ENCODE measurements at places on chromosomes 3 and 15.

DNA sequence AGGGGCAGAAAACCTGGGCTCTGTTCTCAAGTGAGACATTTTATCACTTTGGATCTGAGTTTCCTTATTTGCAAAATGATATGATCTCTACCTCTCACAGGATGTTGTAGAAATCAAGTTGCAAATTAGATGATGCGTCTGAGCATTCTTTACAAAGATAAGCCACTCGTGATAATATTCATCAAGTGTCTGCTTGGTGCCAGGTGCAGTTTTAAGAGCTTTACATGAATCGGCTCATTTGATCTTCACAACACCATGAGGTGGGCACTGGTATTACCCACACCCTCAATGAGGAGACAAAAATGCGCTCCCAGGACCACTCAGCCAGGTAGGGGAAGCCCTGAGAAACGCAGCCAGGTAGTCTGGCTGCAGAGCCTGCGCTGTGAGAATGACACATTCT is 59.1 kb upstream of the CA12 start:
- DNase-seq = no peak

DNA sequence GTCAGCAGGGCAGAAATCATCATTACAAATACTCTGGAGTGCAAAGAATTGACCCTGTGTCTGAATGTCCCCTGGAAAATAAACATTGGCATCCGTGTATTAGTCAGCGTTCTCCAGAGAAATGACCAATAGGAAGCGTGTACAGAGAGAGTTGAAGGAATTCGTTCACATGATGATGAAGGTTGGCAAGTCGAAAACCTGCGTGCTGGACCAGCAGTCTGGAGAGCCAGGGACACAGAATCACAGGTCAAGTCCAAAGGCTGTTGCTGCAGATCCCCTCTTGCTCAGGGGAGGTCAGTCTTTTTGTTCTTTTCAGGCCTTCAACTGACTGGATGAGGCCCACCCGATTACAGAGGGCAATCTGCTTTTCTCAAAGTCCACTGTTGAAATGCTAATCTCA is 16.6 kb downstream of the GP9 start:
- DNase-seq = no peak

DNA sequence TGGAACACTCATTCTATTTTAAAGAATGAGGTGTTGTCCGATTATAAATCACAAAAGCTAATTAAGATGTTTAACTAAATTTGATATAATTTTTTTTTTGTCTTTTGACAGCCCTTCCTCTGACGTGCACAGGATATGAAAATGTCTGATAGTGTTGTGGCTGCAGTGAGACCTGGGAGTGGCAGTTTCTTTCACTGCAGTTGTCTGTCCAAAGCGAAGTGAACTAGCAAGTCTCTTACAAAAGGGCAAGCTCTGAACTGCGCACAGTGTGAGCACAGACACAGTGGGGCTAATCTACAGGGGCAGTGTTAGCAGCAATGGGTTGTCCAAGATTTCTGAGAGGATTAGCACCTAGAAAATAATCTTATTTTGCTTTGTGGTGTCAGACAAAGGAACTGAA is 29.1 kb upstream of the MYRIP start:
- no peak for DNase-seq

DNA sequence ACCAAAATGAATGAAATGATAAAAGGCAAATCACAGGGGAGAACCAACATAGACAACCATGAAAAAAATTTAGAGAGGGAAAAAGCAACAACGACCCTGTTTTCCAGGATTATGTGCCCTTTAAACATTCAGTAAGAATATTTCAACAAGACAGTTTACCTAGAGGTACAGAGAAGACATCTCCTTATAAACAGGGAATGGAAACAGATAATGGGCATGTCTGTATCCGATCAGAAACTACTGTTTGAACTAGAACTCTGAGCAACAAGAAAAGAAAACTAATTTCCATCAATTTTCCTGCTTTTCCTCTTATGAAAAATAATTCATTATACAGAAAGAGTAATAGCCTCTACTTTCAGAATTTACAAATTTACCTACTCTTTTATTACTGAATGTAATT is 39.3 kb downstream of the DLG1 start:
- no peak for DNase-seq

DNA sequence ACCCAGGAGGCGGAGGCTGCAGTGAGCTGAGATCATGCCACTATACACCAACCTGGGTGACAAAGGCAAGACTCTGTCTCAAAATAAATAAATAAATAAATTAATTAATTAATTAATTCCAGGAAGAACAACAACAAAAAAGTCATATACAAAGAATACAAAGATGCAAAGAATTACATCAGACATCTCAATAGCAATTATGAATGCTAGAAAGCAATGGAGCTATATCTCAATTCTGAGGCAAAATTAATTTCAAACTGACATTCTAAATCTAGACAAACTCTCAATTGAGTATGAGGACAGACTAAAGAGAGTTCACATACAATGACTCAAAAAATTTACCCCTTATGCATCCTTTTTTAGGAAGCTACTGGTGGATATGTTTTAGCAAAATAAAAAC is 69.6 kb upstream of the CTNNB1 start:
- DNase-seq = no peak

GRCh38 chr3:115082260-115082659 is 64.8 kb downstream of the ZBTB20 start:
- no peak for DNase-seq

DNA sequence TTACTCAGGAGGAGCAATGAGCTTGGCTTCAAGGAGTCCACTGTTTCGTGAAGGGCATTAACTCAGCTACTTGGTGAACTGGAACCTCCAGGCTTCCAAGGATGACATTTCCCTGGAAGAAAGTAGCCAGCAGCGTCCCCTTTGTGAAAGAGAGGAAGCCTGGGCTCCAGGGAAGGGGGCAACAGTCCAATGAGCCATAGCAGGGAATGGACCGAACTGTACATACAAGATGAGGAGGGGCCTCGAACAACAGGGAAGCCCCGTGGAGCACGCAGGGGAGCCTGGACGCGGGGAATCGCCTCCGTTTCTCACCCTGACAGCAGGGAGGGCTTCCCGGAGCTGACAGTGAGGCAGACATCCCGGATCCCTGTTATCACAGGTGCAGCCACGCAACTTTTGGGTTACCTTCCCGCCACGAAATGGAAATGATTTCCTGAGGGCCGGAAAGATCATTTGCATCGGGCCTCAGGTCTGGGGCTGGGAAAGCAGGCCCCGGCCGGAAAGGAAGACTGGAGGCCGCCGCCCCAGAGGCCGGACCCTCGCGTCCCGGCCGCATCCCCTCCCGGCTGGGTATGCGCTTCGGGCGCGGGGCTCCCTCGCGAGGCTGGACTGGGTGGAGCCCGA is 475 bp upstream of the SPINT1 start:
- no peak for DNase-seq

- no peak for DNase-seq
These were observed 28.1 kb upstream of the INSYN1 start for GRCh38 chr15:73781038-73781925.

DNA sequence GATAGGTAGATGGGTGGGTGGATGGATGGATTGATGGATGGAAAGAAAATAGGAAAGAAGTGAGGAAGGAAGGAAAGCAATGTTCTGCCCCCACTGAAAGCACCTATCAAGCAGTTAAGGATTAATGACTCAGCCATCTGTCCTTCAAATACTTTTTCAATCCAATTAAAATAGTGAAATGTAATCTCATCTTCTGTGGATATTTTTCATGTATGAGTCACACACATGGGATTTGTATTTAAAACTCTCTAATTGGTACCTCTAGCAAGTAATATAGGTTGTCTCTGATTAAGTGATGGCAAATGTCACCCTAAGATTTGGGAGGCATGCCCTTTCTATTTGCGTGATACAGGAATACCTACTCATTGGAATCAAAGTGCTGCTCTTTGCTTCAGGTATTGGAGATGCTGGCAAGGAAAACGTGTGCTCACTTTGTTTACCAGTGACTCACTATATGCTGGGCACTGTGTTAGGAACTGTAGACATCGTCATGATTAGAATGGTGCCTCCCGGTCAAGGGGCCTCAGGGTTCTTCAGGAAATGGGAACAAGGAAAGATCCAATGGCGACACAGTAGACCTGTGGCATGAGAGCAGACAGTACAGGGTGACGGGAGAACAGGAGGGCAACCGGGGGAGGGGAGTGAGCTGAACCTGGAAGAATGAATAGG is 230.1 kb downstream of the CLSTN2 start:
- no peak for DNase-seq

- no peak for DNase-seq
These were observed 120.2 kb upstream of the LIPC start for GRCh38 chr15:58311556-58311955.

DNA sequence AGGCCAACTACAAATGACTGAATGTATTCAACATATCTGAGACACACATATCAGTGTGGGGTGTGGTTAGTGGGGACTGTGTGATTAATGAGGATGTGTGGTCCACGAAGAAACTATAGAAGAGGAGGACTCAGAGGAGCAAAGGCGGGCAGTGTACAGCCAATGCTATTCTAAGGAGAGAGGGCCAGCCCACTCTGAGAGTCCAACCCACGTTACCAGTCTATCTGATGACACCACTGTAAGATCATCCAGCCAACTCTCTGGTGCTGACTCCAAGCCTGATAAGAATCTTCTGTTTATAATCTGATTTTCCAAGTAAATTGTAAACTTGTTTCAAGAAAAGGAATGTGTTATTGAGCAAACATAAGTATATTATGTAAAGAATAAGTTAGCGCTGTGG is 47.2 kb downstream of the MCF2L2 start:
- DNase-seq = no peak

GRCh38 chr15:88748081-88748480 is 55.2 kb upstream of the ACAN start:
- DNase-seq = no peak

DNA sequence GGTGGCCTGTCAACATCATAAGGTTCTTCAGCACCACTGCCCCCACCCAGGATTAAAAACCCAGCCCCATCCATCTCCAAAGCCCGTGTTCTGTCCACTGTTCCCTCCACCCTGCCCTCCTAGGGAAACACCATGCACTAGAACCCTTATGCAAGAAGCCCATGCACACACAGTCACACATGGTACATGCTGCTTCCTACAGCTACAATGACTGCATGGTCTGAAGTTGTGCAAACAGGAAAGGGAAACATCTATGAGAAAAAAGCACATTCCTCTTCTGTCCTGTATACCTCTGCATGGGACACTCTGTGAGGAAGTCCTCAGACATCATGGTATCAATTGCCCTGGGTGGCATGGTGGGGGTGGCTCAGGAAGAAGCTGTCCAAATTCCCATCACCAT is 108.6 kb upstream of the MRPS22 start:
- DNase-seq = no peak

DNA sequence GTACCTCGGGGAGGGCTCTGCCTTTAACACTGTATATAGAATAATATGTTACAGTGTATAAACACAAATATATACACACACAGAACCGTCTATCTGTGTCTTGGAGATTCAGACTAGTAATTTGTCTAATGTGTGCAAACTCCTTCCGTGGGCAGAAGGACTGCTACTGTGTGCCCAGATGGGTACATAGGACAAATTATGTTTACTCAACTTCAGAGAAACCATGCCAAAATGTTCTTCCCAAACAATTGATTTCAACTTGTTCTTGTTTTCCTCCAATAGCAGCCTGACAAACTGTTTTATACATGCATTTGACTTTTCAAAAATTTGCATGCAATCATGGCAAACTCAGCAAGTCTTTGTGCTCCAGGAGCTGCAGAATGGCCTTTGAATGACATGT is 97.5 kb downstream of the FRMD5 start:
- no peak for DNase-seq

GRCh38 chr3:194405766-194406165 is 6.7 kb upstream of the GP5 start:
- DNase-seq = no peak

GRCh38 chr15:61119556-61119955 is 109.5 kb downstream of the RORA start:
- no peak for DNase-seq

GRCh38 chr15:68635141-68635540 is 56.3 kb downstream of the CORO2B start:
- DNase-seq = no peak

DNA sequence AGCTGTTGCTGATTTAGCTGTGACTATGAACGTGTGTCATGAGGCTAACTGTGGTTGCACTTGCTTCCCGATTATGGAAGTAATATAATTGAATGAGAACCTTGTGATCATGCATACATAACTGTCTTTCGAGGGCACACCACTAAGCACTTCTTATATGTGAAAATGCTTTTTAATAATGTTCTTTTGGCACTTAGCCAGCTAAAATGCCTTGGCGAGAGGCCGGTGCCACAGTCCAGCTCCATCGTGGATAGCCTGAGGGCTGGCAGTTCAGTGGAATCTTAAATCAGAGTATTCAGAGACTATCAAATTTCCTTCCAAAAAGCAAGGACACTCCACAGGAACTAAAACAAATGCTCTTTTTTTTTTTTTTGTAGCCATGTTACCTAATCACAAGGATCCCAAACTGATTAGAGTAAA is 161.6 kb upstream of the FRMD4B start:
- DNase-seq = no peak

- peak; percentile 14 for DNase-seq
These were observed 795 bp upstream of the SCAANT1 start for GRCh38 chr3:63912768-63913588.

- no peak for DNase-seq
These were observed 42.3 kb upstream of the ROPN1 start for GRCh38 chr3:124034016-124034843.

- no peak for DNase-seq
These were observed 1047.3 kb downstream of the MCTP2 start for GRCh38 chr15:95278532-95279245.

DNA sequence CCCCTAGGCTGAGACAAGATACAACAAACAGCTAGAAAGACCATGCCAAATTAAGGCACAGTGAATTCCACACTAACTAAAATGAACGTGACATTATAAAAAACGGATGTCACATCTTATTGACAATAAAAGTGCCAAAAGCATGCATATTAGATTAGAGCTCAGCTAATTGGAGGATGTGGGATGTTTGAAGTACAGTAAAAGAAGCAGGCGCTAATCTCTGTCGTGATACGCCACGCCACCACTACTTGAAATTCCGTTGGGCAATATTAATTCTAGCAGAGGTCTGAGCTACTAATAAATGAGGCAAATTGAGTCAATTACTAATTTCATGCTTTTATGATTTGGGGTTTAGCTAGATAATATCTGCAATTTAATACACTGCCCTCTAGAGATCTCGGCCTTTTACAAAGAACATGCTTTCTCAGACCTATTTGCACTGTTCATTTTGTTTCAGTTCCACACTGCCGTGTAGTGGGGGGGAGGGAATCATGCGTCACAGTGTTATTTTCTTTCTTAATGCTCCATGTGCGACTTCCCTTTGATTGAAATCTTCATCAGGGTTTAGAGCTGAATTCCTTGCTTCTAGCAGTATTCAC is 52.9 kb upstream of the ROBO2 start:
- no peak for DNase-seq

DNA sequence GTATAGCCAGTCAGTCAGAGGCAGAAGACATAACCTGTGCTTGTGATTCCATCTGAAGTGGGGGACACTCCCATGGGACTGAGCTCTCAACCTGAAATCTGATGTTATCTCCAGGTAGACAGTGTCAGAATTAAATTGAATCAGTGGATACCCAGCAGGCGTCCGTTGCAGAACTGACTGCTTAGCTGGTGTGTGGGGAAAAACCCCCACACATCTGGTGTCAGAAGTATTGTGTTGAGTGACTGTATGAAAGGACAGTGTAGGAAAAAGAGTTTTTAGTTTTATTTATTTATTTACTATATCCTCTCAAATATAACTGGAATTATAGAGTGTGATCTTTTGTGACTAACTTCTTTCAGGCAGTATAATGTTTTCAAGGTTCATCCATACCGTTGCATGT is 10.4 kb downstream of the KPNA4 start:
- no peak for DNase-seq

- DNase-seq = no peak
These were observed 28.8 kb downstream of the DCP1A start for GRCh38 chr3:53318522-53318921.

All from stimulated activated CD4-positive, alpha-beta T cell treated with anti-CD3 and anti-CD28 coated beads, Interleukin-12 subunit alpha, Interleukin-12 subunit beta, amount 100 ng/mL, for 24 hours (primary cell).